Non-pigmented ciliary epithelial cell (primary cell): ENCODE measurements at places on chromosomes 13 and 19.
A peak's percentile ranks its signal among the peaks of the same experiment; 100 is the strongest.

- no peak for DNase-seq
Observed at GRCh38 chr13:48533961-48534600, 1.2 kb upstream of the RCBTB2 start.

GRCh38 chr19:31350693-31351055, 1.4 kb upstream of the TSHZ3 start:
- DNase-seq = no peak

DNA sequence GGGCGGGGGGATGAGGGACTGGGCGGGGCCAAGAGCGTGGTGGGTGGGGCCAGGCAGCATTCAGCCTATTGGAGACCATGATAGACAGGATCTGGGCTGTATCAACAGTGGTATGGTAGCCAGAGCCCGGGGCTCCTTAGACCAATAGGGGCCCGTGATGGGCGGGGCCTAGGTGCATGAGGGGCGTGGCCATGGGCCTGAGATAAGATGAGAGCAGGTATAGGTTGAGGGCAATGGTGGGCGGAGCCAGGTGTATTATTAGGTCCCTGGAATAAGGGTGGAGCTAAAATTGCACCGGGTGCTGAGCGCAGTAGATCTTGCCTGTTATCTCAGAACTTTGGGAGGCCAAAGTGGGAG, 5.3 kb downstream of the ABCA7 start:
- DNase-seq = no peak

- DNase-seq = no peak
Observed at GRCh38 chr19:31285744-31286143, 63.5 kb downstream of the TSHZ3 start.

DNA sequence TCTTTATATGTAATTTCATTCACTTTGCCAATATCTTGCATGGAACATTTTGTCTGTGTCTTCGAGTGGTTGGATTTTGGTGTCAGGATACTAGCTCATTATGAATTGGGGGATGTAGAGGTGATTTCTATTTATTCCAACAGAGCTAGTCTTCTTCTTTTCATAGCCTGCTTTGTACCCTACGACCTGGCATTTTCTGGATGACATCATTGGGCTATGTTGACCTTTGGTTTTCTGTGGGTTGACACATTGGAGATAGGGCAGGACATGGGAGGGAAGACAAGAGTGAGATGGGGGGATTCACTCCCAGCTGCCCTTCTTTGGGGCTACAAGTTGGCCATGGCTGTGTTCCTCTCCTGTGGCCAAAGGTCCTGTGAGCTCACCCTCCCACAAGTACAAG, 38.0 kb downstream of the WTIP start:
- DNase-seq = no peak

GRCh38 chr13:36999054-36999714, at the start of gene ALG5:
TSS of gene ALG5 (minus strand) at chr13:36999340. CDS start at chr13:36999300, 40 bp downstream.
- no peak for DNase-seq

DNA sequence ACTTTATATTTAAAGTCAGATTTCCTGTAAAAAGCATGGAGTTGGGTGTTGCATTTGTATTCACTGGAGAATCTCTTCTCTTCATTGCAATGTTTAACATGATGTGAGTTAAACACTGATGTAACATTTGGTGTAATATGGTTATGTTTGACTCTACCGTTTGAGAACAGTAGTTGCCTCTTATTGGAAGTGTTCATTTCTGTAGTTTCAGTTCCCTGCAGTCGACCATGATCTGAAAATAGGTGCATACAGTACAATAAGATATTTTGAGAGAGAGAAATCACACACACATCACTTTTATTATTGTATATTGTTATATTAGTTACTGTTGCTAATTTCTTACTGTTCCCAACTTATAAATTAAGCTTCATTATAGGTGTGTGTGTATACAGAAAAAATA, 105.2 kb upstream of the SPACA7 start:
- DNase-seq = no peak

GRCh38 chr13:19680751-19681150, 47.3 kb downstream of the MPHOSPH8 start:
- peak; percentile 50 for DNase-seq

DNA sequence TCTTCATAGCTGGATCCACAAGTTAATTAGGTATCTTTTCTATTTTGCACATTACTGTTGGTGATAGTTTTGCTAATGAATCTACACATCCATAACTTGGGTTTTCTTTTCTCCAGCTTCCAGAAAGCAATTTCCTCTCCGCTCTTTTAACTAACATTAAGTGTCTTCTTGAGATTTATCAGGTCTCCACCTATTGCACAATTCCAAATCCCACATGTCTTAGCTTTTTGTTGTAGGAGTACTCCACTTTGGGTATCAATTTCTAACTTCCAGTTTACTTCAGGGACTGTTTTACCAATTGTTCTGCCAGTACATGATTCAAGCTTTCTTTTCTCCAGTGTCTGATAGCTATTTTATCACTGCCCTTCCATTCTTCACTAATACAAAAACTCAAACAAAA, 129.6 kb downstream of the OLFM4 start:
- DNase-seq = no peak
